NCI-H1417 treated with DMSO at 0.1 percent for 48 hours (cell line): ENCODE measurements at places on chromosomes 11 and 22.
A peak's percentile ranks its signal among the peaks of the same experiment; 100 is the strongest.

DNA sequence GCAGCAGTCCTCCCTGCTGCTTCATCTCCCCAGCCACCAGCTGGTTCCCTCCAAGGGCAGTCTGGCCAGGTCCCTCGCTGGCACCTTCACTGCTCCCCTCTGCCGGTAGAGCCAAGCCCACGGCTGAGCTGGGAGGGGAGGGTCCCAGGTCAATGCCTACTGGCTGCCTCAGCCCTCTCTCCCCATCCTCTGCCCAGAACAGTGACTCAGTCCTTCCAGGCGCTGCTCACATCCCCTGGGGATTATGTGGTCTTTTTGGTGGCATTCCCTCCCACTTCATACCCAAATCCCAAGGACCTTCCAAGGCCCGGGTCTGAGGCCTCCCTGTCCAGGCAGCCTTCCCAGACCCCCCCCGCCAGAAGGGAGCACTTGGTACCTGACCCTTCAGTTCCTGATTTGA lies 44.9 kb downstream of the WNT7B start:
- DNase-seq = no peak

GRCh38 chr11:21711341-21711740 lies 481.5 kb upstream of the ANO5 start:
- DNase-seq = no peak

DNA sequence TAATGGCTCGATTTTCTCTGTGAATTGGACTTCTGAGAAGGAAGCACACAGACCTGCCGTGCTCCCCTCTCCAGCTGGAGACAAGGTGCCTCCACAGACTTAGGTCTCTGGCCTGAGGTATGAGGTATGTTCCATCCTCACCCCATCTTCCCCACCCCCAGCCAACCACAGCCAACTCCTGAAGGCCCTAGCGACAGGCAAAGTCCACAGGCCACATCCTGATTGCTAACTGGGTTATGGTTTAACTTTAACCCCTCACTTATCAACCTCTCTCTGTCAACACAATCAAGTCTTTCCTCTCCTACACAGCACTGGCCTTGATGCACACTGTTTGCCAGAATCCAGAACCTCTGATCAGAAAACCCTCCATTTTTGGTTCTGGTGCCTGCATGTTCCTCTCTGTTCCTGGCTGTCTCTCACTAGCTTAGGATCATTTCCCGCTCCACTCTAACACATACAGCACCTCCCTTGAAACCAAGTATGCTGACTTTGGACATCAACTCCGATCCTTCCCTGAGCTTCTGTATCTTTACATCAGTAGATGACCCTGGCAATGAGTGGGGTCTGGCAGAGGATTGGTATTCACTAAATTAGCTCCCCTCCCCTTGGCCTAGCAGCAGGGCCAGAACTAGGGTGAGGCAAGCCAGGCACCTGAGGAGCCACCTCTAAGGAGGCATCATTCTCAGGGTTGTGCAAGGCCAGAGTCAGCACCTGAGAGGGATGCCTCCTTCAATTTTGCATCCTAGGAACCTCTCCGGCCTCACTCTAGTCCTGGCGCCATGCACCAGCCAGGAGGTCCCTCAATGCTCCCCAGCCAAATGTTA lies 22.0 kb downstream of the JAML start:
- no peak for DNase-seq

- DNase-seq = peak; percentile 94
These were observed at the start of gene STX5 for GRCh38 chr11:62831520-62832335. Gene STX5 (minus strand): TSS chr11:62832051. CDS start chr11:62831243, 808 bp downstream.

DNA sequence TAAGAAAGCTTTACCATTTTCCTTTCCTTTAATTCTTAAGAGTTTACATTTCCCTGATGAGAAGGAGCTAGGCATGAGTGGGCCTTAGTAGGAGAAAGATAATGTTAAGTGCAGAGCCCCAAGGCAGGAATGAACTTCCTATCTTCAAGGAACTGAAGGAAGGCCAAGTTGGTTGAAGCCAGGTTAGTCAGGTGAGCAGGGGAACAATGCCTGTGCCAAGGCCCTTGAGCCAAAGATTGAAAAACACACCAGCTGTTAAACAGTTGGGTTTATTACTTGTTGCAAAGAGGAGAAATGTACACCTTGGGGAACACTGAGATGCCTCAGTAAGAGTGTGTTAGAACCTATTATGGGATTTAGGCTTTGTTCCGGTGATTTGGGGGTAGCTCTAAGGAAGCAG lies 10.0 kb downstream of the CNTF start:
- DNase-seq = no peak

DNA sequence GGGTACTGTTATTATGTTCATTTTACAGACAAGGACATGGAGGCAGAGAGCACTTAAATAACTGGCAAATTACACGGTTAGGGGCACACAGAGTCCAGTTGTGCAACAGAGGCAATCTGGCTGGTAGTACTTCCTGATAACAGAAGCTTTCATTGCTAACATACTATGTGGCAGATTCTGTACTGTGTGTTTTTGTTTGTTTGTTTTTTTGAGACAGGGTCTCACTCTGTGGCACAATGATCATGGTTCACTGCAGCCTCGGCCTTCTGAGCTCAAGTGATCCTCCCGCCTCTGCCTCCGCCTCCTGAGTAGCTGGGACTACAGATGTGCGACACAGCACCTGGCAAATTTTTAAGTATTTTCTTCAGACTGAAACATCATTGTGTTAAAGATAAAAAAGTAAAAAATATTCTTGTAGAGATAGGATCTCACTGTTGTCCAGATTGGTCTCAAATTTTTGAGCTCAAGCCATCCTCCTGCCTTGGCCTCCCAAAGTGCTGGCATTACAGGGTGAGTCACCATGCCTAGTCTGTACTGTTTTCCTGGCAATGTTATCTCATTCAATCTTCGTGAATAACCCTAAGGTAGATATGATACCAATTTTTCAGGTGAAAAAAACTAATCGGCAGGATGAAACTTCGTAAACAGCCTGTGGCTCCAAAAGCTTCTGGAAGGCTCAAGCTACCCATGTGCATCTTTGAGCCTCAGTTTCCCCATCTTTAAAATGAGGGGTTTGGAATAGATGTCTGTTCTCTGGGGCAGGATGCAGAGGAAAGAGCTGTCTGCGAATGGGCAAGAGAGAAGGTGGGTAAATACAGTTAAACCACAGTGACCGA lies 921 bp upstream of the NUCB2 start:
- no peak for DNase-seq

- no peak for DNase-seq
These were observed 36.6 kb downstream of the RRP8 start for GRCh38 chr11:6566704-6567370.

DNA sequence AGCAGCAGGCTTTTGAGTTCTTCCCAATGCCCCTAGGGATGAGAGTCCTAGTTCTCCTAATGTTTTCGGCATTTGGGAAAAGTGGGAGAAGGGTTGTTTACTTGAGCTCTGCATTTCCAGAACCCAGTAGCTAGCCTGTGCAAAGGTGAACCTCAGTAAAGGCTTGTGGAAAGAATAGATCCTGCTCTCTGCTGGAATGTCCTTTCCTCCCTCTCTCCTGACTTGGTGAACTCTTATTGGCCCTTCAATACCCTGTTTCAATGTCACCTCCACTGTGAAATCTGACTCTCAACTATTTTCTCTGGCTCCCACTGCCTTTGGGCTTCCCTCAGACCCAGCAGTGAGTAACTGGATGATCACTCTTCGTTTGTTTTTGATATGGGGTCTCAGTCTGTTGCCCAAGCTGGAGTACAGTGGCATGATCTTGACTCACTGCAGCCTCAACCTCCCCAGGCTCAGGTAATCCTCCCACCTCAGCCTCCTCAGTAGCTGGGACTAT lies 2.4 kb upstream of the UVRAG start:
- no peak for DNase-seq

- no peak for DNase-seq
These were observed 69.0 kb upstream of the SHISAL1 start for GRCh38 chr22:44381761-44382115.

DNA sequence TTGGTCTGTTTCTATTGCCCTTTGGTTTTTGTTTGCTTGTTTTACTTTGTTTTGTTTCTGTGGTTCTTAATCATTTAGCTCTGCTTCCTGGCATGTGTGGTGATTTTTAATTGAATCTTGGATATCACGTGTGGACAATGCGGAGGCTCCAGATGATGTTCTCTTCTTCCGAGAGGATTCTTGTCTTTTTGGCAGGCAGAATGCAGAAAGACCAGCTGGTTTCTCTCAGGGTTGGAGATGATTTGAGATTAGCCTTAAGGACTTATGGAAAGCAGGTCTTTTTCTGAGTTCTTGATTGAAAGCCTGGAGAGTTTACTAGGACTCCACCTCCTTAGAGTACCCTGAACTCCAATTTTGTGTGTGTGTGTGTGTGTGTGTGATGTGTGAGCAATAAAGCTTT lies 21.0 kb upstream of the ANO1 start:
- no peak for DNase-seq

DNA sequence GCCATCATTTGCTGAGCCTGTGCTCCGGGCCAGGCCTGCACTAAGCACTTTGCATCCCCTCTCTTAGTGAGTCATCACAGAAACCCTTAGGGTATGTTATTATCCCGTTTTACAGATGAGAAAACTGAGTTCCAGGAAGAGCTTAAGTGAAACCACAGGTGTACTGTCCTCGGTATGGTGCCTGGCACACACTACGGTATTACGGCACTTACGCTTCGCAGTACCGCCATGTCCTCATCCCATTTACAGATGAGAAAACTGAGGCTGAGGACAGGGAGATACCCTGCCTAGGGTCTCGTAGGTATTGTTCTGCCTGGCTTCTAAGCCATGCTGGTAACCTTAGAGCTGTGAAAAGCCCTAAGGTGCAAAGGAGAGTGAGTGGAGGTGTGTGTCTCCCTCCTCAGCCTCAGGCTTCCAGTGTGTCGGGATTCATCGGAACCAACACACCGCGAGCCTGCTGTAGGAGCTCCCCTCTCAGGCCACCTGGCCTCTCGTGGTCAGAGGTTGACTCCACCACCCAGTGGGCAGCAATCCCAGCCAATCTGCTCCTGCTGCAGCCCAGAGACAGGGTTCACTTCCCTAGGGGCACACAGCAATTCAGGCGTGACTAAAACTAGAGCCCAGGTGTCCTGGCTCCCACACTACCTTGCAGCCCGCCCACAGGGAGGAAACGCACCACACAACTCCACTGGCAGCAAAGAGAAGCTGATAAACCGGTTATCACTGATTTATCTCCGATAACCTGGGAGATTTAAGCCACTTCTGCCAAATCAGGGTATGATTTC lies 39.6 kb upstream of the HMOX1 start:
- DNase-seq = no peak

DNA sequence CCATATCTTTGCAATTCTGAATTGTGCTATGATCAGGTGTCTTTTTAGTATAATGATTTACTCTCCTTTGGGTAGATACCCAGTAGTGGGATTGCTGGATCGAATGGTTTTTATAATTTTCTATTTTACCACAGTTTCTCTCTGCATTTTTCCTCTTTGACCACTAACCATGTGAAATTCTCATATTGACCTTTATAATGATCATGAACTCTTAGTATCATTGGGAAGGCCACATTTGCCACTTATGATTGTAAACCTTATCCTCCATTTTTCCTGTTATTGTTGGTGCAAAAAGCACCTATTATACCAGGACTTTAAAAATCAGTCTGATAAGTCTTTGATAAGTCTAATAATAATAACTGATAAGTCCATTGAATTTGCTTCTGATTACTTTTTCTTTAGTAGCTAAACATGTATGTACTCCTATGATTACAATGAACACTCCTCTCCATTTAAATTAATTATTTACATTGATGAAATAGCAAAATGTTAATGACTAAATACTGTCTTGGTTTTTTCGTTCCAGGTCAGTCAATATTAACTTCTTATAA lies 9.6 kb downstream of the NEAT1 start:
- DNase-seq = no peak

DNA sequence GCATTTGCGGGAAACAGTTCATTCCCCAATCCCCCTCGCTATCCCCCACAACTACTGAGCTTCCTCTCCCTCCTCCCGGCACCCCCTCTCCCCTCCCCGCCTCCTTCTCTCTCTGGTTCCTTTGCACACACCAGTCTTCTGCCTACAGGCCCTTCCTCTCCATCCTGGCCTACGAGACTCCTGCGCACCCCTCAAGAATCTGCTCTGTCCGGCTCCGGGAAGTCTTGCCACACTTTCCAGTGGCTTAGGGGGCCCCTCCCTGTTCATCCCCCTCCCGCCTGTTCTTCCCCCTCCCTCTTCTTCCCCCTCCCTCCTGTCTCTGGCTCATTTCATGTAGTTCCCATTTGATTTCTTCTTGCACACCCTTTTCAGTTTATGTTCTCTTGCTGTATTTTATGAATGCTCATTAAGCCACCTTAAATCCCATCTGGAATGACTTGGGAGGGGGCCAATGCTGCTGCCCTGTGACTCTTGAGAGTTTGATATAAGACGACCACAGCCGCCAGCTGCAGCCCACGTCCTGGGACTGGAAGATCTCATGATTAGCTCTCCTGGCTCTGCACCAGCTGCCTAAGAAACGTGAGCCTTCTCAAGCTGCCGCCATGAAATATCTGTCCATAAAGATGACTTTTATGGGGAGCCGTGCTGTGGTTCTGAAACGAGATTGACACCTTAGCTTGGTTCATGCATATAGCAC lies 50.9 kb downstream of the RPS6KA4 start:
- no peak for DNase-seq

DNA sequence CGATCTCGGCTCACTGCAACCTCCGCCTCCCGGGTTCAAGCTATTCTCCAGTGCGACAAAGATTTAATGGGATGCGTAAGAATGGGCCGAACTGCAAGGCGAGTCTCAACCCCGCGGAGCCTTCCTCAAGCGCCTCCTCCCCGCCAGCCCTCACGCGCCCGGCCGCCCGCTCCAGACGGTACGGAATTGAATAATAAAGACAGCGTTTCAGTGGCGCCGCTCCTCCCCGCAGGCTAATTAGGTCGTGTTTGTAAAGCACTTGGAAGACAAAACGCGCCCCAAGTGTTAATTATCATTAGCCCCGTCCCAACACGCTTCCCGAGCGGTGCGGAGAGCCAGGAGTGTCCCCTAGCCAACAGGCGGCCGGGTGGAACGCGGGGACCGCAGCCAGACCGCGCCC lies 192.0 kb downstream of the BUD13 start:
- DNase-seq = peak; percentile 60

DNA sequence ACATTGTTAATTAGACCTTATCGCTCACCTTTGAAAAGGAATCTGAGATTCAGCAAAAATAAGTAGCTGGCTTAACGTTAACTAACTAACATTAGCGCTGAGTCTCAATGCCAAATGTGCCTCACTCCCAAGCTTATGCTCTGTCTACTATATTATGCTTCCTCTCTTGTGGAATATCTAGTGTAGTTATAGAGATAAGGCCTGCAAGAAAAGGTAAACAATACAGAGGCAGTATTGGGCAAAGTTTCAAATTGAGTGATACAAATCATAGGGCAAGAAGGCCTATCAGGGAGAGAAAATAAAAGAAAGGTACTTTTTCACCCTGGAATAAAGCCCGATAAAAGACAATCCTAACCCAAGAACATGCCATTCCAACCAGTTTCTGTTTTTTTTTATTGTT lies 61.6 kb upstream of the SLC17A6 start:
- no peak for DNase-seq

- DNase-seq = no peak
These were observed 534.3 kb upstream of the ARHGAP42 start for GRCh38 chr11:100152766-100153165.
